ENCODE measurements at places on chromosomes 3 and 15. TPM values are rescaled to one million over a fixed set of nuclear protein-coding genes. Genes with fewer than 3 reads are reported as not detected.

Gene GABRA5
- 0.38 TPM for polyA plus RNA-seq

Gene KLHL6
- 1.1 TPM for polyA plus RNA-seq

GRCh38 chr3:101725194-101725889, 928 bp downstream of the CEP97 start:
- DNase-seq = peak; percentile 54

Gene PRKCD
- 20.3 TPM for polyA plus RNA-seq

- no peak for DNase-seq
Measured at GRCh38 chr15:37765786-37766185, 168.7 kb upstream of the TMCO5A start.

GRCh38 chr15:59116141-59116540, 11.2 kb downstream of the CCNB2 start:
- DNase-seq = no peak

Measured in left kidney (tissue), 8 donors.